Activated T-cell treated with anti-CD3 and anti-CD28 coated beads, Interleukin-2, amount 50 U/mL, for 48 hours (primary cell): ENCODE measurements at places on chromosomes 11 and 22.

GRCh38 chr22:43004362-43005035 is 10.4 kb downstream of the PACSIN2 start:
- no peak for DNase-seq

DNA sequence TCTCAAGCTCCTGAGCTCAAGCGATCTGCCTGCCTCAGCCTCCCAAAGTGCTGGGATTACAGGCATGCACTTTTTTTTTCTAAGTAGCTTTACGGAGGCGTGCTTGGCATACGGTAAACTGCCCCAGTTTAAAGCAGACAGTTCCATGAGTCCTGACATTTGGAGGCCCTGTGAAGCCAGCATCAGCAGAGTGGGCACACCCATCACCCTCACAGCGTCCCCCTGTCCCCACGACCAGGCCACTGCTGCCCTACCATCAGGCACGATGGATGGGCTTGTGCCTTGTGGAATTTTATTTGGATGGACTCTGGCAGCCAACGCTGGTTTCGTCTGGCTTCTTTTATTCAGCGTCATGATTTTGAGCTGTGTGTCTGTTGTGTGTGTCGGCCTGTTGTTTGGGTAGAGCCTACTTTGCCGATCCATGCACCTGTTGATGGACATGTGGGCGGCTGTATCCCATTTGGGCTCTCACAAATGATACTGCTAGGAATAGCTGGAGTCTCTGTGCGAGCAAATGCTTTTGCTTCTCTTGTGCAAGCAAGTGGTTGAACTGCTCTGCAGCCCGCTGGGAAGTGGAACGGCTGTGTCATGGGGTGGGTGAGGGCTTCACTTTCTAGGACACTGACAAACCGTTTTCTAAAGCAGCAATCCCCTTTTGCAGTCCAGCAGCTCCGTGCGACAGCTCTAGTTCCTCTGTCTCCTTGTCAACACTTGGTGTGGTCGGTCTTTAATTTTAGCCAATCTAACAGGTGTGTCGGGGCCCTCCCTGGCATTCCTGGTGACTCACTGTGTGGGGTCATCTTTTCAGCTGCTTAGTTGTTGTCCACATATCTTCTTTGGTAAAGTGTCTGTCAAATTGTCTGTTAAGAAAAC is 23.8 kb downstream of the KCNQ1 start:
- peak; percentile 15 for DNase-seq

DNA sequence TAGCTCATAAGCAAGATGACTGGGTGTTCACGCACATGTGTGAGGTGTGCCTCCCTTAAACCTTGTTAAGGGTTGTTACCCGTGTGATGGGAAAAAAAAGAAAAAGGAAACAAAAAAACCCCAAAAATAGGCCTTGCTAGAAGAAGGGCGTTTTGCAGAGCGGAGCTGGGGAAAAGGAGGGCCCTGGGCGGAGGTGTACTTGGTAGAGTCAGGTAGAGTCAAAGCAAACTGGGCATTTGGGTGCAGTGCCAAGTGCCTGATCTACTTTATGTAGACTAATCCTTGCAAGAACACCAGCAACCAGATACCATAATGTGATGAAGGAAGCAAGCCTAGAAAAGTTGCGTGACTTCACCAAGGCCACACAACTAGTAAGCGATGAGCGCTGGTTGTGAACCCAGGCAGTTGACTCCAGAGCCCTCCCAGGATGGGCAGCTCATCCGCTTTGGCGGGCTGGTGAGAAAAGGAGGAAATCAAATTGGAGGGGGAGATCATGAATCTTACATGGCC is 1.2 kb upstream of the TIRAP start:
- no peak for DNase-seq

GRCh38 chr11:104925850-104926249 is 27.6 kb upstream of the CASP12 start:
- no peak for DNase-seq

- DNase-seq = no peak
Measured at GRCh38 chr11:128546916-128547315, 40.4 kb downstream of the ETS1 start.

DNA sequence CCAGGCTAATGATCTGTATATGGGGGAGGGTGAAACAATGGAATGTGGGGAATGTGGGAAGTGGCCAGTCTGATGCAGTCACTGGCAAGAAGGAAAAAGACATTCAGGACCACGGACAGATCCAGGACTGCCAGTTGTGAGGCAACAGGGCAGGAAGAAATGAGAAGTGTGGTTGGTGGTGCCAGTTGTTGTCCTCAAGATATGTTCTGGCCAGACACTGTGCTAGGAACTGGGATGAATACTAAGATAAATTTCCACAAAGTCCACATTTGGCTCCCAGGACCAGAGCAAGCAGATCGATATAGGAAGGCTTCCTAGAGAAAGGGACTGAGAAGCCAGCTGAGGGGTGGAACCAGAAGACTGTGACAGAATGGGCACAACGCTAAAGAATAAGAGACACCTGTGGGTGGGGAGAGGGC is 6.8 kb upstream of the TPBGL start:
- DNase-seq = no peak

- DNase-seq = peak; percentile 51
Measured at GRCh38 chr11:46918083-46918787, at the start of gene LRP4. Gene LRP4, minus strand, starts transcription at chr11:46918550. Its CDS starts 171 bp downstream, at chr11:46918379.

- no peak for DNase-seq
Measured at GRCh38 chr11:123920943-123921342, 18.5 kb upstream of the OR4D5 start.

DNA sequence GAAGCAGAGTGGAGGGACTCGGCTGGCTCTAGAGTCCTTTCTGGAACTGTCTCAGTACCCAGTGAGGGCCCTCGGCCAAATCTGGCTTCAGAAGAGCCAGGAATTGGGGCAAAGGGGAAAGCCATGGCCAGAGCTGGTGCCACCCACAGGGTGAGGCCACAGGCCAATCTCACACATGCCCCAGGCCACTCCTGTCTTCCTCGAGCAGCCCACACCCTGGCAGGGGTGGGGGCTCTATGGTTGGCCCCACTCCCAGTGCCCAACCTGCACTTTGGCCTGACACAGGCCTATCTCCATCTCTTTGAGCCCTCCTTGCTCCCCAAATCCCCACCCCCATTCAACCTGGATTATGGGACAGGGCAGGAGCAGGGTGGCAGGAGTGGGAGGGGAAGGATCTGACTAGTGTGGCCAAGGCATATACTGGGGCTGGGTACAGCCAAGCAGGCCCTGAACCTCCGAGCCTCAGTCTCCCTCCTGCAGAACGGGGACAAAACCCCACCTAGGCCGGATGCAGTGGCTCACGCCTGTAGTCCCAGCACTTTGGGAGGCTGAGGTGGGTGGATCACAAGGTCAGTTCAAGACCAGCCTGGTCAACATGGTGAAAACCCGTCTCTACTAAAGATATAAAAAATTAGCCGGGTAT is 6.9 kb downstream of the TST start:
- DNase-seq = no peak

- DNase-seq = peak; percentile 90
Measured at GRCh38 chr22:37162221-37163095, 12.7 kb upstream of the IL2RB start.

DNA sequence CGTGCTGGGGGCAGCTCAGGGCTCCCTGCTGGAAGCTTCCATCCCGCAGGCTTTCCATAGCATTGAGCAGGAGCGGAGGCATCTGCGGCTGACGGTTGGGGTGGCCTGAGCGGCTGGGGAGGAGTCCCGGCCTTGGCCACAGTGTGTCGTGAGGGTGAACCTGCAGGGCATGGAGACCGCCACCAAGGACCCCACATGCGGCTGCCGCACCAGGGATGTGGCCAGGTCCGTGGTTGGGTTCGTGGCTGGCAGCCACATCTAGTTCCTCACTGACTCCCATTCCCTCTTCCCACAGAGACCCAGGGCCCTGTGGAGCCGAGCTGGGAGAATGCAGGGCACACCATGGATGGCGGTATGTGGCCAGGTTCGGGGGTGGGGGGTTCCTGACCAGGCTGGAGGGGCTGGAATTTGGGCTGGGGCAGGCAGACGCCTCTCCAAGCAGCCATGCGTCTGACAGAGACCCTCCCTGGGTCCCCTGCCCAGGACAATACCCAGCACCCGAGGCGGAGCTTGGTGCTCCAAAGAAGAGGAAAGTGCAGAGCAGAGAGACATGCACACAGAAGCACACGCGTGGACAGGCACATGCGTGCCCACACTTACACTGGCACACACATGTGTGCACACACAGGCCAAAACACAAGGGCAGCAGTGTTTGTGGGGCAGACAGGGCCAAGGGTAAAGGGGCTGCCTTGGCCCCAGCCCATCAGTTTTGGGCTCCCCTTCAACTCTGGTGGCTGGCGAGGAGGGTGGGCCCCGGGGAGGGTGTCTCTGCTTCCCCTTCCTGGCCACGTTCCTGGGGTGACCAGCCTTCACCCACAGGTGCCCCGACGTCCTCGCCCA is 2.7 kb downstream of the MUC5B start:
- DNase-seq = no peak

- no peak for DNase-seq
Measured at GRCh38 chr11:83241291-83241946, 44.7 kb downstream of the CCDC90B start.

DNA sequence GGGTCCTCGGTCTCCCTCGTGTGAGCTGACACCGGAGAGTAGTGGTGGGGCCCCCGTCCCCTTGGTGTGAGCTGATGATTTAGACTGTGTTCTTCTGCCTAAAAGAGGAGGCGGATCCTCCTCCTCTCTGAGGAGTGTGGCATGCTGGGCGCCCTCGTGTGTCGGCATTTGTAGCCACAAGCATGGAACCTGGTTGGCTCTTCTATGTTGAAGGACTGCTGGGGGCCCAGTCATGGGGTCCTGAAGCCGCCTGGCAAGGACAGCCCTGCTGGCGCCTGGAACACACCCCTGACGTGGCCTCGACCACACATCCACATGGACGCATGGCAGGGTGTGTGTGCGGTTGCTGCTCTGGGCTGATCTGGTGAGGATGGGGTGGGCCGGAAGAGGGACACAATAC is 50.2 kb downstream of the AP2A2 start:
- peak; percentile 38 for DNase-seq

GRCh38 chr11:101441747-101442146 is 142.1 kb downstream of the TRPC6 start:
- no peak for DNase-seq

- no peak for DNase-seq
Measured at GRCh38 chr11:117796456-117796871, 552 bp downstream of the DSCAML1 start.

DNA sequence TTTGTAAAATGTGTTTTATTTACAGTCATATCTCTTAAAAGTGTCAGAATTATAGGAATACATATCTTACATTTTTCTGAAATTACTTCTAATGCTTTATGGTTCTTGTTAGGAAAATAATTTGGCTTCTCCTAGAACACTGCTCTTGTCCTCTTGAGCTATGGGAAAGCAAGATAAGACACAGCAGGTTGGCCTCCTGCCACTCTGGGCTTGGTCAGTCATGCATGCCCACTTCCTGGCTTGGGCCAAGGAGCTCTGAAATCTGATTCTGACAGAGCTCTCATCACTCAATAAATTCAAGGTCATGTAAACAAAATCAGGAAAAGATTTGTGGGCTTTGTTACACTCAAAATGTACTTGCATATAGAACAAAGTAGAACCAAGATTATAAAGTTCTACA is 1036.0 kb downstream of the OPCML start:
- DNase-seq = no peak

GRCh38 chr22:24805790-24806662 is at the start of gene SGSM1:
Gene SGSM1, plus strand, starts transcription at chr22:24806211. Its CDS starts 115 bp downstream, at chr22:24806326.
- peak; percentile 87 for DNase-seq

DNA sequence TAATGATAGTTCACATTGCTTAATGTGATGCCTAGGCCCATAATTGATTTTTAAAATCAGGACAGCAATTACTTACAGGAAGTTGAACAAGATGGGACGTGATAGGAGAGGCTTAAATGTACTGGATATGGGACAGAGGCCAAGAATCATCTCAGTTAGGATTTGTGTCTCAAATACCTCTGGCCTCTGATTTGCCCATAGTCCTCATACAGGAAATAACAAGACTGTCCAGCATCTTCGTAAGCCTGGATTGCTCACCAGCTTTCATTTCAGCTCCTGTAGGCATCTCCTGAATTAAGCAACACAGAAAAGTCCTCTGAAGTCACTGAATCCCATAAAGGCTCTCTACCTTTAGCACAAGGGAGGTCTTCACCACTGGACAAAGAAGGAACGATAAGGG is at the start of gene MRGPRX3:
MRGPRX3 (plus strand) TSS at position 231 of the 400 bp plus-strand sequence. CDS start 4,632 bp downstream, outside the sequence.
- no peak for DNase-seq

DNA sequence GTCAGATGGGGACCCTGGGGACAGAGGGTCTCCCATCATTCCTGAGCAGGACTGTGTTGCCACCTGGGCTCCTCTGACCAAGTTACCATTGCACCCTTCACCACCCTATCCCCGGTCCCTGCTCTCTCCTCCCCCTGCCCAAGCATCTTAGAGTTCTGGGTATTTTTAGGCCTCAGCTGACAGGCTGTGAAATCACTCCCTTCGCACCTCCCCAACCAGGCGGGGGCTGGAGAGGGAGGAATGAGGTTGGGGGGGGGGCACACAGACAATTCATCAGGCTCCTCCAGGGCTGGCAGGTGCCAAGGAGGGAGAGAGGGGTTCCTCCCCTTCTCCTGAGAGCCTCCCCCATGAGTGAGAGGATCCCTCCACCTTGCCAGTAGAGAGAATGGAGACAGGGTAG is 9.0 kb downstream of the SYT7 start:
- DNase-seq = no peak

DNA sequence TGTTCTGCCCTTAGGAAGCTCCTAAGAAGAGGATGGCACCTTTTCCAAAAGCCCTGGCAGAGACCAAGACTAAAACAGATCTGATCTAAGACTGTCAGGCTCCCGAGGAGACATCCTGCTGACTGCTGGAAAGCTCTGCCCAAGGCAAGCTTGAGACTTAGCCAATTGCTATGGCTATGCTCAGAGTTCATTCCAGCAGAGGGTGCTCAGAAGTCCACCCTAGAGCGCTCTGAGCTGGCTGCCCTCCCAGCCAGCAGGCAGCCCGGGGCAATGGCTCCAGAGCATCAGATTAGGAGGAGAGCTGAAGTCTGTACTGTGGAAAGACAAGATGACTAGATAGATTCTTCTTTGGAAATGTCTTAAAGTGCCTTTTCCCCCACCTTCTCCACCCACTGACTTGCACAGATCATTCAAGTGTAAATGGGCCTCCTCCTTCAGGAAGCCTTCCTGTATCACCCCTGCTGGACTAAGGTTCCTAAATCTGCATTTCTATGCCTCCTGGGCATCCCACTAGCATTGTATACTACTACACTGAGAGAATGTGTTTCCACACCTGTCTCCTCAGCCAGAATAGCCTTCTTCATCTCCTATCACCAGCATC is 23.4 kb downstream of the LRRC55 start:
- no peak for DNase-seq

DNA sequence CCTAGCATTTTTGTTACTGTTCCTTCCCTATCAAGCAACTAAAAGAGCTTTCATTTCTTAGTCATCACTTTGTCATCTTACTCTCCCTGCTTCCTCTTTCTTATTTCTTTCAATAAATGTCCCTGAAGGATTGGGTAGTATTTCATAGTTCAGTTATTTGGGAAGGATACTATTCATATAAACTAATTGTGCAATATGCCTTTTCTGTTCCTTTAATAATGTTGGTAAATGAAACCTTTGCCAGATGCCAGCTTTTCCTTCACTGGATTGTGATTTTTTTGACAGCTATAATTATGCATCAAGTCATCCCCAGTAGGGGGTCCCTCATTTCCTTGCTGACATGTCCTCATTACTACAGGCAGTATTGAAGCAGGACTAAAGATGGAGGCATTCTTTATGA is 101.7 kb downstream of the ATM start:
- DNase-seq = no peak
